ENCODE measurements at places on chromosomes 13 and 19.

DNA sequence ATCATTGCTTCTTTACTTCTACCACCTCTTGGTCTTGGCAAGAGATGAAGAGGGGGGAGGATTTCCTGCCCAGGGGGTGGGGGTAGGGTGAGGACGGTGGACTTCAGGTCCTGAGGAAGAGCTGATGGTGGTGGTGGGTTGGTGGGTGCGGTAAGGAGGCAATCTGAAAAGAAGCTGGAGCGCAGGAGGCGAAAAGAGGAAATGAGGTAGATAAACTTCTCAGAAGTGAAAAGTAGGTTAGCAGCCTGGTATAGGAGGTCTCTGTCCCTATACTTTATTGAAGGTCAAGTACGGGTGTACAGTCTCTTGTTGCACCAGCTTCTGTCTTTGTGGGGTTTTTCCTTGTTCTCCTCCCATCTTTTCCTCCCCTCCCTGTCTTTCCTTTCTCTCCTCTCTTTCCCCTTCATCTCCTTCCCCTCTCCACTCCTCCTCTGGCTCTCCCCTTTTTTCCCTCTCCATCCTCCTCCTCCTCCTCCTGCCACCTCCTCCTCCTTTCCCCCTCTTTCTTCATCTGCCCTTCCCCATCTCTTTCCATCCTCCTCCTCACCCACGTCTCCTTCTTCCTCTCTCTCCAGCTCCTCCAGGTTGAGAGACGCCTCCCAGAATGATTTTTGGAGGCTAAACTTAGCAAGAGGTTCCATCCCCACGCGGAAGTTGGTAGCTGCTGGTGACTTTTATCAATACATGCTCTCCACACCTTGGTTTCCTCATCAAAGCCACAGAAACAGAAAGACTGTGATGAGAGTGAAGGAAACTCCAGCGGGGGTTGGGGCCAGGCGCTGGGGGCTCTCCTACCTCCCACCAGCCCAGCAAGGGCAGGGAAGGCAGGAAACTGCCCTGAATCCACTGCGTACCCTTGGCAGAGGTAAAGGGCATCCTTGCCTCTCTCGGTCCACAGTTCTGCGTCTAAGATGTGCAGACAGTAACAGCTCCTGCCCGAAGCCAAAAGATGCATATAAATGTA, 15.3 kb downstream of the TNFSF14 start:
- peak; percentile 48 for DNase-seq

GRCh38 chr13:72638059-72638815, 89.2 kb downstream of the MZT1 start:
- DNase-seq, result no peak

DNA sequence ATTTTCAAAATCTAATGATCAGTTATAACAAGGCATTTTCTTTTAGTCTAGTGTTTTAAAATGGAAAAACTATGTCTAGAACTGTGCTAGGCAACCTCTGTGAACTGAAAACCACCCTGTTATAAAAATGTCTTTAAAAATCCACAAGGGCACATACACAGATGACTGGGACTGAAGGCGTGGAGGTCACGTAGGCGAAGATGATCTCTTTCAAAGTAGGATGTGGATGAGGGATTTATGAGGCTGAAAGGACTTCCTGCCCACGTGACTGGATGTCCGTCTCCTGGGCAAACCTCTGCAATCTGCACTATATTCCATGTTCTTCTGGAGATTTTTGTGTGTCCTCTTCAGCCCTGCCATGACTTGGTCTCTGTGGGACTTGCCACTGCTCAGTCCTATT, 84.2 kb upstream of the ZNF536 start:
- DNase-seq, result no peak

- DNase-seq, result no peak
Observed at GRCh38 chr13:30997697-30998096, 65.2 kb downstream of the TEX26 start.

GRCh38 chr13:114166381-114167131, 12.5 kb upstream of the CFAP97D2 start:
- DNase-seq, result no peak

DNA sequence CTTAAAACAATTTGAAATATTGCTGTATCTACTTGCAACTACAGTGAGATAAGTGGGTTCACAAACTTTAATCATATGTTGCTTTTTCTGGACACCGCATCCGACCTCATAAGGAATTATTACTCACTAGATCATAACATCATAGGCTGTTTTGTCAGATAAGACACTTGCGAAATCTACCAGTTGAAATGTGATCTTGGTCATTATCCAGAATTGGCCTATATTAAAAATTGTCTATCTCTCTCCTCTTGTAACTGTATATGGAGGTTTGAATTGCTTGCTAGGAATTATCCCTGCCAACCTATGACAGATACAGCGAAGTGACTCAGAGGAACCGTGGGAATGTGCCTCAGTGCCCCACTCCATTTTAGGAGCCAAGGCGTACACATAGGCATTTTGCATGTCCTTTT, 117.0 kb upstream of the POSTN start:
- no peak for DNase-seq

- no peak for DNase-seq
Observed at GRCh38 chr19:30309176-30309575, 63.0 kb upstream of the ZNF536 start.

DNA sequence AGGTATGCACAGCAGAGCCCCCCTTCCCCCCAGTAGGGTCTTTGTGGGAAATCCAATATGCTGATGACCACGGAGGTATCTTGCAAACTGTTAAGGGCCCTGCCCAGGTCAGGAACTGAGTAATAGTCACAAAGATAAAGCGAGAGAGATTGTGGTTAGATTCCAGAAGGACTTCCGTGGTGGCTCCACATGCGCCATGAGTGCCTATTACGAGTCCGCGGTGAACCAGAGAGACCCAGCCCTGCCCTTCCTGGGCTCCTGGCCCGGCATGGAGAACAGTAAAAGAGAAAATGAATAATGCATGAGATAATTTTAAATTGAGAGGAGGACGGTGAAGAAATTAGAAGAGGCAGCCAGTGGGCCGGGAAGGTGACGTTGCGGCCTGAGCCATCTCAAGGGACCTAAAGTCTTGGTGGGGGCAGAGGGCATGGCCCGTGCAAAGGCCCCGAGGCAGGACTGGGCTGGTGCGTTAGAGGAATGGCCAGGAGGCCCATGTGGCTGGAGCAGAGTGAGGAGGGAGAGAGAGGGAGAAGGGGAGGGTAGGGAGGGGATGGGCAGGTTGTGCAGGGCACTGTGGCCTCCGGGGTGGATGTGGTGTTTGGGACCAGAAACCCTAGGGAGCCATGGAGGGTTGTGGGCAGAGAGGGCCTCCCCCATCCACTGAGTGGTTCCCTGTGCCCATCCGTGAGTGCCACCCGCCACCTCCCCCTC, 46.6 kb upstream of the NFIC start:
- DNase-seq, result no peak

- DNase-seq, result no peak
Observed at GRCh38 chr13:71864094-71864985, 2.7 kb downstream of the DACH1 start.
